ENCODE measurements at places on chromosomes 6 and 20.
A peak's percentile ranks its signal among the peaks of the same experiment; 100 is the strongest.

DNA sequence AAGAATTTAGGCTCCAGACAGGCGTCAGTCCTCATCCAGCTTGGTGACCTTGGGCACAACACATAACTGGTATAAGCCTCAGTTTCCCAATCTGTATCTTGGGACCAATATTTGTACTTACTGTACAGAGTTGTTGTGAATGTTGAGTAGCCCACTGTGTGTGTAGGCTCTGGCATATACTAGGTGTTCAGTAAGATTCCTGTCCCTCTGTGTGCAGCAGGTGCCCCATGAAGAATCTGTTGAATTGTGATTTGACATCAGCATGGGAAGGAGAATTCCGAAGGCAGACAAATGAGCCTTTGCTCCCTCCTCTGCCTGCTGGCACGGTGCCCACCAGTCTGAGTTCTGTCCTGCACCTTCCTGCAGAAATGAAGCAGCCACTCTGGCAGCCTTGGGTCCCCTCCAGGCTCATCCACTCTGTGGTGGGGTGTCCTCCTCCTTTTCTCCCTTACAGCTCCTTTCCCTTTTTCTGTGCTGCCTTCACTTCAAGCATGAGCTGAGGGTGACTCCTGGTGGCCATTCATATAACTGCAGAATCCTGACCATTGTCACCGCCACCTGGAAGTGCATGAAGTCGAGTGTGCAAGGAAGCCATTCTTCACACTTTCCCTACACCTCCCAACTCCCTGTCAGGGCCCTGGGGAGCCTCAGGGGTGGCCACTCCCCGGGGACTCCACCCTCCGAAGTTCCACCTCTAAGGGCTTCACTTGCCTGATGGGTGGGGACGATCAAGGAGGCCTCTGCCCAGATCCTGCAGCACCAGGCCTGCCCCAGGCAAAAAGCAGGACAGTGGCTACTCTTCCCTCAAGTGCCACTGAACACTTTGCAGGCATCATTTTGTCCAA is 48.2 kb downstream of the MRPL14 start:
- peak; percentile 70 for DNase-seq

DNA sequence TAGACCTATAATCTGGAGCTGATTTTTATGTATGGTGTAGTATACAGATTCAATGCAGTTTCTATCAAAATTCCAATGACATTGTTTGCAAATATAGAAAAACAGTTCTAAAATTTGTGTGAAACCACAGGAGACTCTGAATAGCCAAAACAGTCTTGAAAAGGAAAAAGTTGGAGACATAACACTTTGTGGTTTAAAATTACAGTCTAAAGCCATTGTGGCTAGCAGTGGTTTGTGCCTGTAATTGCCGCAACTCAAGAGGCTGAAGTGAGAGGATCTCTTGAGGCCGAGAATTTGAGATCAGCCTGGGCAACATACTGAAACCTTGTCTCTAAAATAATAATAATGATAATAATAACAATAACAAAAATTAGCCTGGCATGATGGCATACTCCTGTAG is 213.7 kb downstream of the CDKAL1 start:
- peak; percentile 16 for DNase-seq

DNA sequence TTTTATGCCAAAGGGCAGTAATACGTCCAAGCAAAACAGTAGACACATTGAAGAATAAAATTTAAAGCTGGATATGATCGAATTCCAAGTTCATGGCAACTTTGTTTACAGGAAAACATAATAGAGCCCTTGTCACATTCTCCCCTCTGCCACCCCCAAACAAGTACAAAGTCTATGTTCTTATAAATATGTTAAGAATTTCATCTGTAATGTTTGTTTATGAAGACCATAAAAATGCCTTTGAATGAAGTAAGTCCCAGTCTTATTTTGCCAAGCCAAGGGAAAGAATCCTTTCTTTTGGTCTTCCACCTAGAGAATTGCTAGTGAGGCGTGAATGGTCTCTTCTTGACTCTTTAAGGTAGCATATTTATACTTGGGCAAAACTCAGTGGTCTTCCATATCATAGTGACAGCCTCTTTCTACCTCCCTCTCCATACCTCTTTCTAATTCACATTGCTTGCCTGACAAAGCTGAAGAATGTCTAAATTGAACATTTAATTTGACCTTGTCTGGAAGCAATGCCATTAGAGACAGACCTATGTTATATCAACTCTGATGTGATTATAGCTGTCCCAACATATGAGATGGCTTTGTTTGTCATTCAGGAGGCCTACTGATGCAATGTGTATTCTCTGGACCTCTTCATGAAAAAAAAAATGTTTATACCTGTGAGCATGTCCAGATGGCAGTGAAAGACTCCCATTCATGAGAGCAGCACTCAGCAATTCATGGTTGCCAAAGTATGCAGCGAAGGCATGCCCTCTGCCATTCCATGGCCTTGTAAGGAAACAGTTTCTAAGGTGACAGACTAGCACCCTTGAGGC is 70.6 kb upstream of the CCN2 start:
- peak; percentile 25 for DNase-seq

GRCh38 chr20:59585714-59586409 is 18.5 kb upstream of the PHACTR3 start:
- DNase-seq: no peak

- peak; percentile 97 for DNase-seq
Measured at GRCh38 chr6:45483021-45483420, 105.3 kb upstream of the SUPT3H start.

GRCh38 chr20:2617099-2617714 is 35.2 kb upstream of the NOP56 start:
- DNase-seq: no peak

- peak; percentile 58 for DNase-seq
Measured at GRCh38 chr20:3753098-3753497, 14.5 kb downstream of the ADISSP start.

DNA sequence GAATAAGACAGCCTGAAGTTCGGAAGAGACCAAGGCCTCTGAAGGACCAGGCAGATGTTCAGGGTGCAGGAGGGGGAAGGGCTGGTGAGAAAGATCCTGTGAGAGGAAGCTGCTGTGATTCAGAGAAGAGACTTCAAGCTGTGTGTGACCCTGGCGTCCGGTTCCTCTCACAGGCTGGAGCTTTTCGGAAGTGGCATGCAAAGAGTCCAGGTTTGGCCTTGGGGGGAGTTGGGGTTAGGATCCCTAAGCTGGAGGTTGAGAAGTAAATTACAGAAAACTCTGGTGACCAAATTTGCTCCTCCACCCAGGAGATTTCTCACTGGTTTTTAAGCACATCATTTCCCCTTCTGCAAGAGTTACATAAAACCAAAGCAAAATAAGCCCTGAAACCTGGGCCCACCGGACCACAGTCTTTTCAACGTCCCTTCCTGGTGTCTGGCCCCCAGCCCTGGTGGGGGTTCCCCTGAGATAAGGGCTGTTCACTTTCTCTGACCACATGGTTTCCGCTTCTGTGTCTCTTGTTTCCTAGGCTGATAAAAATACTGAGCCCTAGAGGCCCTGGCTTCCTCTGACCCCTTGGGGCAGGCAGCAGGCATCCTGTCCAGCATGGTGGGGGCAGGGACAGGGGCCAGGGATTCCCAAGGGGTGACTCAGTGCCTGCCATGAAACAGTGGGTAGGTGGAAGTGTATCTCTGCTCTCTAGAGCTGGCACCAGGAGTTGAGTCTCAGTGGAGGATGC is 12.0 kb upstream of the LTA start:
- peak; percentile 45 for DNase-seq

- DNase-seq: peak; percentile 7
Measured at GRCh38 chr20:60271597-60271996, 313.4 kb downstream of the CDH26 start.

DNA sequence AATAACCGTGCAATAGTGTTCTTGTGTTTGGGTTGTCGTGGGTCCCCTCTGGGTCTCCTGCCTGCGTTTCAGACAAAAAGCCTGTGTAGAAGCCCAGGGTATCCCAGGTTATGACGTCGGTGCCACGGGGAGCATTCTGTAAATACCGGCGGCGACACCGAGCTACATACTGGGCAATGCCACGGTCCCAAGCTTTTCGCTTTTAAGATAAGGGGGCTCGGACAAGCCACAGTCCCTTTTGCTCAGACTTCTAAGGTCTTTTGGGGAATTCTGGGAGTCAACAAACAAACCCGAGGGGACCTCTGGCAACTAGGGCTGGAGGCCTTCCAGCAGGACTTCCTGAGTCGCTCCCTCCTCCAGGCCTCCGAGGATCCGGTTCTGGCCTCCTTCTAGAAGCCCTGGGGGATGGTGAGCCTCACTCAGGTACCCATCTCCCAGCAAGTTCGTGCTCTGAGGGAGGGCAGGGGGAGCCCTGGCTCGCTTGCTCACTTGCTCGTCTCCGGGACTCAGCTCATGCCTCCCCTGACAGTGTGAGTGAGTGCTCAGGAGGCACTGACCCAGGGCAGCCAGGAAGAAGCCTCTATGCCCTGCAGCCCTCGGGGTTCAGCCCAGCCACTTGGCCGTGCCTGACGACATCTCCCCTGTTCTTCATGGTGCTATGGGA is 62.4 kb upstream of the MRPS10 start:
- DNase-seq: peak; percentile 38

GRCh38 chr6:89298680-89299465 is 16.2 kb downstream of the GABRR2 start:
- DNase-seq: peak; percentile 7

GRCh38 chr6:32844839-32845383 is 1.1 kb upstream of the PSMB8 start:
- DNase-seq: no peak

- no peak for DNase-seq
Measured at GRCh38 chr20:44067650-44068081, 119.3 kb downstream of the JPH2 start.

DNA sequence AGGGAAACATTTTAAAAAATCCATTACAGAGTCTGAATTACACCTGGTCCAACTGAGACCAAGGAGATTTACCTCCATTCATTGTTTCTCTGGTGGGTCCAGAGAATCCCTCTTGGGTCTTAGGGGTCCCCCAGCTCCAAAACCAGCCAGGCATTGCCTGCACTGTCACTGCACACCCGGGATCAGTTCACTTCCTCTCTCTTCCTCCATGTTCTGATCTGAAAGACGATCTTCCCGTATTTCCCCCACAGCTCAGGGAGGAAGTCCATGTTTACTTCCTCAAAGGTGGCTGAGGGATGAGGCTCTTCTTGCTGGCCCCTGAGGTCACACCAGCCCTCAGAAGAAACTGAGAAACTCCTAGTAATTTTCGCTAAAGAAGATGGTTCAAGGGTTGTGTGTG is 159.7 kb downstream of the BMP7 start:
- no peak for DNase-seq

- DNase-seq: peak; percentile 51
Measured at GRCh38 chr6:133977983-133978895, 25.2 kb downstream of the TBPL1 start.

Measured in fibroblast of skin of right biceps (primary cell).